ENCODE measurements at places on chromosomes 13 and 19. TPM values are rescaled to one million over a fixed set of nuclear protein-coding genes. Genes with fewer than 3 reads are reported as not detected.

GRCh38 chr13:85663856-85664255, 135.4 kb downstream of the SLITRK6 start:
- DNase-seq, result no peak
- no peaks in the 10 kb centered on the region for H3K36me3 ChIP-seq
- no peak overlapping the region for H3K27ac ChIP-seq
- no peak overlapping the region for H3K4me3 ChIP-seq
- H3K4me1 ChIP-seq, result peaks cover 17% of the 10 kb centered on the region
- no peaks in the 10 kb centered on the region for H3K27me3 ChIP-seq

SIAH3 gene
- total RNA-seq, result 0.02 TPM

- H3K36me3 ChIP-seq, result no peaks in the 10 kb centered on the region
- no peak overlapping the region for H3K4me3 ChIP-seq
- H3K4me1 ChIP-seq, result peaks cover 6% of the 10 kb centered on the region
- no peak for DNase-seq
- H3K27ac ChIP-seq, result no peak overlapping the region
- peaks cover 1% of the 10 kb centered on the region for H3K27me3 ChIP-seq
Measured at GRCh38 chr19:3045191-3045590, 16.1 kb upstream of the TLE2 start.

CEBPA gene
- total RNA-seq, result 1.7 TPM

CFD gene
- 17.9 TPM for total RNA-seq

- H3K4me3 ChIP-seq, result no peak overlapping the region
- H3K27me3 ChIP-seq, result peaks cover 50% of the 10 kb centered on the region
- H3K4me1 ChIP-seq, result no peaks in the 10 kb centered on the region
- H3K36me3 ChIP-seq, result peaks cover 2% of the 10 kb centered on the region
- DNase-seq, result no peak
Measured at GRCh38 chr13:36668316-36668715, 5.5 kb upstream of the SERTM1 start.

- H3K27me3 ChIP-seq, result no peaks in the 10 kb centered on the region
- H3K36me3 ChIP-seq, result peaks cover 15% of the 10 kb centered on the region
- peaks cover 28% of the 10 kb centered on the region for H3K4me1 ChIP-seq
- H3K4me3 ChIP-seq, result no peak overlapping the region
- DNase-seq, result no peak
- H3K27ac ChIP-seq, result no peak overlapping the region
Measured at GRCh38 chr19:49861541-49862378, 5.6 kb downstream of the PNKP start.
